ENCODE measurements at places on chromosomes 4 and X. TPM values are rescaled to one million over a fixed set of nuclear protein-coding genes. Genes with fewer than 3 reads are reported as not detected.

Gene SGCB
- total RNA-seq = 30.2 TPM

- no peak overlapping the region for H3K4me3 ChIP-seq
- H3K27me3 ChIP-seq = no peaks in the 10 kb centered on the region
- no peak overlapping the region for H3K27ac ChIP-seq
- no peaks in the 10 kb centered on the region for H3K4me1 ChIP-seq
- H3K36me3 ChIP-seq = peaks cover 5% of the 10 kb centered on the region
Observed at GRCh38 chr4:85815796-85816459, 341.0 kb downstream of the ARHGAP24 start.

- peak; percentile 78 for DNase-seq
- H3K4me3 ChIP-seq = peak within 1 kb of the TSS; percentile 76
- H3K4me1 ChIP-seq = peaks cover 7% of the 10 kb centered on the region
Observed at GRCh38 chrX:134460005-134460861, at the start of gene HPRT1. Gene HPRT1, plus strand, starts transcription at chrX:134460165. Its CDS starts 147 bp downstream, at chrX:134460312.

DNA sequence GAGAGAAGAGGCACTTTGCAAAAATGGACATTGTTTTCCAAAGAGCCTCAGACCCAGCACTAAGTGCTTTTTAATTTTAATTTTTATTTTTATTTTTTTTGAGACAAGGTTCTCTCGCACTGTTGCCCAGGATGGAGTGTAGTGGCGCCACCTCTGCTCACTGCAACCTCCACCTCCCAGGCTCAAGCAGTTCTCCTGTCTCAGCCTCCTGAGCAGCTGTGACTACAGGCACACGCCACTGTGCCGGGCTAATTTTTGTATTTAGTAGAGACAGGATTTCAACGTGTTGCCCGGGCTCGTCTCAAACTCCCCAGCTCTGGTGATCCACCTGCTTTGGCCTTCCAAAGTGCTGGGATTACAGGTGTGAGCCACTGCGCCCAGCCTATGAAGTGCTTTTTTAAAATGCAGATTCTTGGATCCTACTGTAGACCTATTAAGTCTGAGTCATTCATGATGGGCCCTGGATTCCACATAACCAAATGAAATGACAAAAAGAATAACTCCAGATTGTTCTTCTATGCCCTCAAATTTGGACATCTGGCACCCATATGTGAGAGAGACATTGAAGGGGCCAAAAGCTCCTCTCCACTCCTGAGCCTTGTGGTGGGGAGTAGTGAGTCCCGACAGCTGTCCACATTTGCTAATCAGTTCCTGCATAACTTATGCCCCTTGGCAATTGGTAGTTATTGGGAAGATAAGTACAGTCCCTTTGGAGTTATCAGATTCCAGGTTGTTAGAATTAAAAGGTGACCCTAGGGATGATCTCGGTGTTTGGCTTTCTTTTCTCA is 3.6 kb downstream of the NOCT start:
- H3K27ac ChIP-seq = no peak overlapping the region
- H3K27me3 ChIP-seq = no peaks in the 10 kb centered on the region
- peaks cover 42% of the 10 kb centered on the region for H3K4me1 ChIP-seq
- no peaks in the 10 kb centered on the region for H3K36me3 ChIP-seq
- H3K4me3 ChIP-seq = no peak overlapping the region

DNA sequence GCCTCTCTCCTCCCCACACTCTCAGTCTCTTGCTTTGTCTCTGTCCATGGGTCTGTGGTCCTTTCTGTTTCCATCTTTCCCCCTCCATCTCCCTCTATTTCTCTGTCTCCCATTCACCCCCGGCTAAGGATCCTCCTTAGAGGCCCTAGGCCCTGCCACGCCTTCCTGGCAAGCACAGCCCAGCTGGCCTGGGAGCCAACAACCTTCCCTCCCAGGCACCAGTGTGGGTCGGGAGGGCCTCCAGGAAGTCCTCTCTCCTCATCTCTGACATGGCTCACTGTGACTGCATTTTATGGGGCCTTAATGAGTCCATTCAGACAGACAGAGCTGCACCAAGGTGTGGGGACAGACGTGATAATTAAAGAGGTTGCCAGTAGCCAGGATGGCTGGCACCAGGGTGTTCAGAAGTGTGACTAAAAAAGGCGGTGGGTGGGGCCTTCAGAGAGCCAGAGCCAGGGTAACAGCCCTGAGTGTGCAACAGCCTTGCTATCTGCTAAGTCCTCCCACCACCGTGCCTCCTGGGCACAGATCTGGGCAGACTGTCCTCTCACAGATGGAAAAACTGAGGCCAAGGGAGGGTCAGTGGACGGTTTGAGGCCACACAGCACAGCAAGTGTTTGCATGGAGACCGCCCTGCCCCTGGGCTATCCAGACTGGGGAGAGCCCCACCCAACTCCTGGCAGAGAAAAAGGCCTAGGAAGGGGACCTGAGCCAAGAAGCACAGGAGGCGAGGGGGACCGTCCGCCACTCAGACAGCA is 31.5 kb downstream of the BLOC1S4 start:
- no peaks in the 10 kb centered on the region for H3K27me3 ChIP-seq
- peaks cover 9% of the 10 kb centered on the region for H3K4me1 ChIP-seq
- no peak for DNase-seq

- no peaks in the 10 kb centered on the region for H3K36me3 ChIP-seq
- no peak for DNase-seq
- H3K4me1 ChIP-seq = no peaks in the 10 kb centered on the region
- H3K4me3 ChIP-seq = no peak overlapping the region
Observed at GRCh38 chrX:1749499-1749898, 134.6 kb downstream of the ASMT start.

DNA sequence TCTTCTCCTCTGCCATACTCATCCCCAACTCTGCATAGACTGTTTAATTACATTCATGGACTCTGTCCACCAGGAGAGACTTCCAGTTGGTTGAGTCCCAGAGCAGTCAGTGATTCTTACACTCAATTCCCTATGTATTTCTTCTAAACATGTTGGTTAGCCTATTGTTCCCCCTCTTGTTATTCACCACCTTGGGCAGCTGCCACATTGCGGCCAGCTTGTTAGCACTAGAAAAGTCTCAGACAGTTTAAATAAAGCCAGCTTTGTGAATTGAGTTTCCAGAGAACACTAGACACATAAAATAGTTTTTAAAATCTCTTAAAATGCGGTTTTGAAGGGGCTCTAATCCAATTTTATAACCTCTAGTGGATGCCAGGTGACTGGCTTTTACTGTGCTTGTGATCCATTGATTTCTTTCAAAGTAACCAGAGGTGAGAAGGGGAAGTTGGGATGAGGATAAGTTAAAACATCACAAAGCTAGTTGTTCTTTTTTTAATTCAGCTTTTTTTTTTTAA is 827.7 kb downstream of the FSTL5 start:
- DNase-seq = no peak
- no peaks in the 10 kb centered on the region for H3K27me3 ChIP-seq
- H3K4me1 ChIP-seq = peaks cover 1% of the 10 kb centered on the region
- no peak overlapping the region for H3K27ac ChIP-seq

DNA sequence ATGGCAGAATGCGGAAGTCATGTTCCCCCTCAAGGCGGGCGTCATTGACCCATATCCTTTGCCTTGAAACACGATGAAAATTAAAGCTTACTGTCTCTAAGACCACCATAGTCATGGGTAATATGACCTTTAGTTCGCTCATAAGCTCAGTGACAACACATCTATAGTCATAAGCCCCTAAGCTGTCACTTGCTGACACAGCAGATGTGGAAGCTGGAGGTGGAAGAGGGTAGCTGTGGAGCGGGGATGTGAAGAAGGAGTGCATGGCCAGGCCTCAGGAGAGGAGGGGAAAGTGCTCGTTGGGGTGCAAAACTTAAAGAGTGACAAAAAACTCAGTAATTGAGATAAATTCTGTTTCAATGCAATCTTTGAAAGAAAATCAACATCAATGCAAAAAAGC is 134.0 kb upstream of the PDLIM3 start:
- H3K36me3 ChIP-seq = no peaks in the 10 kb centered on the region
- peaks cover 11% of the 10 kb centered on the region for H3K4me1 ChIP-seq
- H3K27ac ChIP-seq = no peak overlapping the region
- H3K27me3 ChIP-seq = no peaks in the 10 kb centered on the region
